ENCODE measurements at places on chromosomes 5 and 9.

GRCh38 chr9:109817146-109817845 is 37.3 kb downstream of the PALM2AKAP2 start:
- DNase-seq: no peak

DNA sequence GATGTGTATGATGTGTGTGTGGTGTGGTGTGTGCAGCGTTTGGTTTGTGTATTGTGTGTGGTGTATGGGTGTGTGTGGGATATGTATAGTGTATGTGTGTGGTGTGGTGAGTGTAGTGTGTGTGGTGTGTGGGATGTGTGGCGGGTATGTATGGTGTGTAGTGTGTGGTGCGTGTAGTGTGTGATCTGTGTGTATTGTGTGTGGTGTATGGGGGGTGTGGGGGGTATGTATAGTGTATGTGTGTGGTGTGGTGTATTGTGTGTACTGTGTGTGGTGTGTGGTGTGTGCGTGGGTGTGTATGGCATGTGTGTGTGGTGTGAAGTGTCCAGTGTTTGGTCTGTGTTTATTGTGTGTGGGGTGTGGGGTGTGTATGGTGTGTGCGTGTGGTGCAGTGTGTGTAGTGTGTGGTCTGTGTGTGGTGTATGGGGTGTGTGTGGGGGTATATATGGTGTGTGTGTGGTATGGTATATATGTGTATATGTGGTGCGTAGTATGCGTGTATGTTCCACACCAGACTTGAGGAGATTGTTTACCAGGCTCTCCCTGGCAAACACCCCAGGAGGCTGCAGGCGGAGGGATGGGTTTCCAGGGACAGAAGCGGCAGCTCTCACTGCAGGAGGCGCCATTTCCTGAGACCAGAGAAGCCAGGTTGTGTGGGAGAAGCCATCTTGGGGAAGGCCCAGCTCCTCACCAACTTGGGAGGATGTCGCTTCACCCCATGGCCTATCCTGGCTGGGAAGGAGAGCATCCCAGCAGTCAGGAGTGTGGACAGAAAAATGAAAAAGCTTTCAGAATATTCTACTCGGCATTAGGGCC is 138.1 kb downstream of the NXNL2 start:
- no peak for DNase-seq

DNA sequence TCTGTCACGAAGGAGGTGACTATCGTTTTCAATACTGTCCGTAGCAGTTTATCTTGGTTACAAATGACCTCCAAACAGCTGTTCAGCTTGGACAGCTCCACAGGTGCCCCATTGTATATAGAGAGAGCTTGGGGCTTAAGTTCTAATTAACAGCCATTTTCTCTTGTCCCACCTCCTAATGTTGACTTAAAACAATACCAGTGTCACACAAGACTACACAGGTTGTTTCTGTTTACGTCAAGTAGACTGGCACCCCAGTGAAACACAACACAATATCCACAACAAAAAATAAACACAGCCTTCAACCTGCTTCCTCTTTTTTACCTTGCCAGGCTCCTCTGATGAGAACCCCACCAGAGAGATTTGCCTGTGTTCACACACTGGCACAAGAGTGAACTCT is 39.8 kb upstream of the TLE1 start:
- DNase-seq: no peak

DNA sequence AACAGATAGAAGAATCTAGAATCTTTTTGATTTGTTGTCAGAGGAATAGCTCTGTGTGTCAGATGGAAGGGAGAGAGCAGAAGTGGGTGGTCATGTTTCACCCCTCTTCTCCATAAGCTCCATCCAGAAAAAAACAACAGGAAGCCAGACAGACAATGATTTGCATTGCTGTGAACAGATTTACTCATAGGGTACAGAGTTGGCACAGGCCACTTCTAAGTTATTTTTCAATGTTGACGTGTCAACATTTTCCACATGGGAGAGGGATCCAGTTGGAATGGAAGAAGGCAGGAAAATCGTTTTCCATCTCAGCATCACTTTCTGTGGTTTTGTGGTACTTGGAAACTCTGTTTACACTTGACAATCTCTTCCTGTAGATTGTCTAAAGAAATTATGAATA is 86.7 kb downstream of the INSYN2B start:
- DNase-seq: no peak

DNA sequence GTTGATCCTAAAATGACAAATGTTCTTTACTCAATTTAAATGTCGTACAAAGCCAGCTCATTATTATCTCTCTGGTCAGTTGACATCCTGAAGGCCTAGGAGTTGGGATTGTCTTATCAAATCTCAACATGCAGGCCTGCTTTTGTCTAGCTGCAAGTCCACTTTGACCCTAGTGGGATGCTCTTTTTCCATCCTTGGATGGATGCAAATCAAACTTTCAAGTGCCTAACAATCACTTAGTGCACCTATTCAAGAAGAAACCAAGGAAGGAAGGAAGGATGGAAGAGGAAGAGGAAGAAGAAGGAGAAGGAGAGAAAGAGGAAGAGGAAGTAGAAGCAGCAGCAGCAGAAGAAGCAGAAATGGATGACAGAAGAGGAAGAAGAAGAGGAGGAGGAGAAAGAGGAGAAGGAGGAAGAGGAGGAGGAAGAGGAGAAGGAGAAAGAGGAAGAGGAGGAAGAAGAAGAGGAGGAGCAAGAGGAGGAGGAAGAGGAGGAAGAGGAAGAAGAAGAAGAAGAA is 109.6 kb downstream of the PIK3R1 start:
- no peak for DNase-seq

GRCh38 chr5:62902126-62902525 is 323.5 kb downstream of the LRRC70 start:
- no peak for DNase-seq

DNA sequence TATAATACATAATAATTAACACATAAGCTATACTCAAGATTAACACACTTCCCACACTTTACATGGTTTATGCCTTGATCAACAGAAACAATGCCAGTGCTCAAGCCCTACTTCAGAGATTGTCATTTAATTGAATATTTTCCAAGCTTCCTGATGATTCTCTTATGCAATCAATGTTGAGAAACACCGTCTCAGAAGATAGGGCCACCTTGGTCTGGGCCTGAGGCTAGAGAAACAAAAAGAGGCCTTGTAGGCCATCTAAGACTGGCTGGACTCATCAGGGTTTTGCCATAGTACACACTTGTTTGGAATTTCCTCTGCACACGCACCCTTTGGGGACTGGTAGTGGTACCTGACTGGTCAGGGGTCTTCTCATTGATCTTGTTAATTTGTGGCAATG is 16.3 kb downstream of the C9orf152 start:
- no peak for DNase-seq

DNA sequence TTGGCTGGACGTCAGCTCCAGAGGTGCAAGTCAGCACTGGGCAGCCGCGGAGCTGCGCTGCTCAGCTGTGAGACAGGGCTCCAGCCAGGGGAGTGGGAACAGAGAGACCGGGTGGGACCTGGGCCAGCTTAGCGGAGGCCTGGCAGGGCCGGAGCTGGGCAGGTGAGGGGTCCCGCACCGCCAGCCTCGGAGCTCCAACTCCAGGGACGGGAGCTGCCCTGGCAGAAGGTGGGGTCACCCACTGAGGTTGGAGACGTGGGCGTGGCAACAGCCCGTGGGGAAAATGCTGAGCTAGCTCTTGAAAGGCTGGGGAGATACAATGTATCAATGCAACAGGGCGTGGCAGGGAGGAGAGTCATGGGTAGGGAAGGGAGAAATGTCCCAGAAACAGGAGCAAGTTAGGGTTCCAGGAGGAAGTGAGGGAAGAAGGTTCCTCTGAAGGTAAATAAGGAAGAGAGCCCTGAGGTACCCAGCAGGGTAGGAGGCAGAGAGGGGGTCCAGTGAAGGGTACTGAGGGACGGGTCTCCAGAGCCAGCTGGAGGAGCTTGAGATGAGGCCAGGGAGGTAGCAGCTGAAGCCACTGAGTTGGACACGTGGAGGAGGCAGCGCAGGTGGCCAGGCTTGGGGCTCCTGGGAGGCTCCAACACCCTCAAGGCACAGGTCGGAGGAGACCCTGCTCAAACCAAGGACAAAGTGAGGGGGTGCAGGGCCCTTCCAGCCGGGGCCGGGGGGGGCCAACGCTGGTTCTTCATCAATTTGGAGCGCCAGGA is 736 bp upstream of the NKD2 start:
- DNase-seq: no peak

DNA sequence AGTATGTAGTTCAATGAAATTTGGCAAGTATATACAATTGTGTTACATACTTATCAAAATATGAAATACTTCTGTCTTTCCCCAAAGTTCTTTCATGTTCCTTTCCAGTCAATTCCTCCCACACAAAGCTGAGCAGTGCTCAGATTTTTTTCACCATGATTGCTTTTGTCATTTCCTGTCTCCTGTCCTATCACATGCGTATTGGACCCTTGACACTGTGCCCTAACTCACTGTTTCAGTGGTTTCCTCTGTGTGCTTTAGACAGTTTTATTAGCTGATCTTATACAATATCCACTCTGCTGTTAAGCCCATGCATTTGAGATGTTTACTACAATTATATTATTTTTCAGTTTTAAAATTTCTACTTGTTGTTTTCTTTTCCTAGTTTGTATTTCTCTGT is 463.6 kb upstream of the MEF2C start:
- no peak for DNase-seq

DNA sequence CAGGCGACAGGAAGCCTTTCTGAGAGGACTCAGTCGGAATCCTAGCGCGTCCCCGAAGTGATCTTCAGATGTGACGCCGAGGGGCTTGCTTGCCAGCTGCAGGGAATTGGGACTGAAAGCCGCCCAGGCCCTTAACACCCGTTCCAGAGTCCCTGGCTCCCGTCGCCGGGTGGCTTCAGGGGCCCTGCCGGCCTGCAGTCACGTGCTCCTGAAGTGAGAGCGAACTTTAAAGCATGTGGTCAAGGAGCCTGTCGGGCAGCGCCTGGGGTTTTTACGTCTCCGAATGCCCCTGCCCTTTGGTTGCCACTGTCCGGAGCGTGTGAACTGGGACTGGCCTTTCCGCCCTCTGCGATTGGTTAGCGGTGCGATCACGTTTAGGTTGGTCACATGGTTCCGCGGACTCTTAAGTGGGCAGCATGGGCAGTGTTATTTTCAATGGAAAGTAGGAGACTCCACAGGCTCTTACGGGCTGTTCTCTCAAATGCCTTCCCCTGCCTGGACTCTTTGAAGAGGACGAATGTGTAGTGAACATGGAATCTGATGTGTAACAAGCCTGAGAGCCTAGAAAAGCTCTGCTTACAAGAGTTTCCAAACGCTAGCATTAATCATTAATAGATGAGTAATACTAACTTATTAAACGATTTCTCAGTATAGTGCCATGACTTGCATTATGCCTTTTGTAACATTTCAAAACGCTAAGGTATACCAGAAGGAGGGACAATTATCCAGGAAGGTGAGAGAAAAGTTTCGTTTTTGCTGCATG is 1.9 kb downstream of the VLDLR start:
- DNase-seq: no peak

DNA sequence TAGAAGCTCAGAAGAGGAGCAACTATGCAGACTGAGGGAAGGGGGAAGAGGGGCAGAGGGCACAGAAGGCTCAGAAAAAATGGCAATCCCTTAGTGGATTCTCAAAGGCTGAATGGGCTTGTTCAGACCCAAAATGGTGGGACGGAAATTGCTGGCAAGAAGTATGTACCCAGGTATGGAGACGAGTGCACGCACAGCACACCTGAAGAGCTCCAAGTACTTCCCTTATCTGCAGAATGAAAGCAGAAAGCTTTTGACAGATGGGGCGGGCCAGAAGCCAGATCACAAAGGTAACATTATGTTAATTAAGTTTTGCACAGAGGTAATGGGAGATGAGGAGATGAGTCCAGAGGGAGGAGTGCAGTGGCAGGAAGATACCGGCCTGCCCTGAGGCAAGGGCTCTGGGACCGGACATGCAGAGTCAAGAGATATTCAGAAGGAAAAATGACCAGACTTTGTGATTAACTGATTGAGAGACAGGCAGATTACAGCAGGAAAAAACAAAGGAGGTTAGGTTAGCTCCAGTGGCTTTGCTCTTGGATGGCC is 138.1 kb upstream of the PIK3R1 start:
- DNase-seq: no peak

DNA sequence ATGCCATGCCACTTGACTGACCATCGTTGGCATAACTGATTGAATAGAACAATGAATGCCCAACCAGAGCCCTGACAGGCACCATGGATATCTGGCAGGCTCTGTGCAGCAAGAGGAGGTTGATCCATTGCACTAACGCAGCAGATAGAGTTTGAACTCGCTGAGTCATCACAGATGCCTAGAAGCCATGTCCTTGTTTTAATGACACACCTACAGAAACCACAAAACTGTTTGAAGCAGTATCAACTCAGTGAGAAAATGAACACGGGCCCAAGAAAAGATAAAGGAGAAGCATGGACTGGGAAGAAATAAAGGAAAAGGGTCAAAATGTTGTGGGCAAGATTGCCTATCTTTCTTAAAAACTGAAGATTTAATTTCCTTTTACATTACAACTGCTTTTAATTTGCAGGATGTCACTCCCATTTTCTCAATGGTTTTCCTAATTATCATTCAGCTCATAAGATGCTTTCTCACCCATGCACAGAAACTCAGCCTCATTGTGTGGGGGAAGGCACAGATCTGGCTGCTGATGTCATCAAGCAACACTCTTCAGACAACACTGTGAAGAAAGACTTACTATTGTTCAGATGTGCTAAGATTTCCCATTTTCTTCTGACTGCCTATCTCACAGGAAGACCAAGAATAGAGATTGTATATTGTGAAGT is 129.0 kb downstream of the PIK3R1 start:
- DNase-seq: peak; percentile 52

- no peak for DNase-seq
Measured at GRCh38 chr5:107389775-107390148, 281.0 kb downstream of the EFNA5 start.

- no peak for DNase-seq
Measured at GRCh38 chr5:167375125-167375524, 916.3 kb upstream of the WWC1 start.

DNA sequence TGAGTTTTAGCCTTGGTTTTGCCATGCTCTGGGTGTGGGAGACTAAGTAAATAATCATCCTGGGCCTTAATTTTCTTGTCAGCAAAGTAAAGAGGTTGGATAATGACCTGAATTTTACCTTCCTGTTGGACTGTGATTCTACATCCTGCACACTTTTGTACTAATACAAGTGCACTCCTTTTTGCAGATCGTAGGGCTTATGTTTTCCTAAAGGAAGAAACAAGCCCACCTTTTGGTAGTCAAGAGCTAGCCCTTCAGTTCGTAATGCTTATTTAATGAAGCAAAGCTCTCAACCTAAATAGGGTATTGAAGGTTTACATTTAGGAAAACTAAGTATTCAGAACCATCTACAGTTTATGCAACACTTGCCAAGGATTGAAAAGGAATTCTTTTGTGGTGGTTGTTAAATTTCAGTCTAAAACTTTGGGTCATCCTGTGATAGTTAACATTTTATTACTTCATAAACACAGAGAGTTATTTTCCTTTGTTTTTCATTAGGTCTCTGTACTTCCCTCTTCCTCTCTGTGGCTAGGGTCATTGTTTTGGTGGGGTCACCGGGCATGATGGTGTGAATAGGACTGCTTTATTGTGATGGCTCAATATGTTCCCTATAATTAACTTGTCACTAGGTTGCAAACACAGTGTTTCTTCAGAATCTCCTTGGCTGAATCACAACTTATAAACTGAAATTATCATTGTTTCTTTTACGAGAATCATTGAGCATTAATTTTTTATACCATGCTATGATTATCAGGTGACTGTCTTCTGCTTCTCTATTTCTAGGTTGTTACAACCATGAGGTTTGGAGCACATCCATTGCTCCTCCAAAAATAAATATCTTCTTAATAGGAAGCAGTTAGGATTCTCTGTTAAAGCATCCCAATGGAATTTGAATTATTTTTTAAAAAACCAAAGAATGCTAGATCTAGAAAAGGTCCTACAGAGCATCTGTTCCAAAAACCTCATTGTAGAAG is 28.5 kb downstream of the SPINK5 start:
- no peak for DNase-seq
